Esophagus squamous epithelium (tissue), 5 donors: ENCODE measurements at places on chromosomes 12 and 14. TPM values are rescaled to one million over a fixed set of nuclear protein-coding genes. Genes with fewer than 3 reads are reported as not detected.

GRCh38 chr14:106547735-106548434, 1021.5 kb downstream of the TMEM121 start:
- no peak overlapping the region for H3K4me3 ChIP-seq
- no peaks in the 10 kb centered on the region for H3K4me1 ChIP-seq
- H3K27ac ChIP-seq, result no peak overlapping the region
- no peak for DNase-seq
- H3K27me3 ChIP-seq, result no peaks in the 10 kb centered on the region
- H3K36me3 ChIP-seq, result no peaks in the 10 kb centered on the region

GRCh38 chr14:50796390-50796789, 34.6 kb downstream of the NIN start:
- no peak overlapping the region for H3K4me3 ChIP-seq
- H3K27ac ChIP-seq, result no peak overlapping the region
- no peaks in the 10 kb centered on the region for H3K36me3 ChIP-seq
- no peak for DNase-seq
- no peaks in the 10 kb centered on the region for H3K4me1 ChIP-seq

- H3K4me1 ChIP-seq, result no peaks in the 10 kb centered on the region
- no peak for DNase-seq
- no peak overlapping the region for H3K4me3 ChIP-seq
Measured at GRCh38 chr12:58819985-58820384, 100.3 kb downstream of the LRIG3 start.

GRCh38 chr14:67576216-67576955, 23.7 kb downstream of the PIGH start:
- DNase-seq, result no peak
- peaks cover 34% of the 10 kb centered on the region for H3K36me3 ChIP-seq
- H3K4me1 ChIP-seq, result no peaks in the 10 kb centered on the region
- no peak overlapping the region for H3K27ac ChIP-seq
- H3K4me3 ChIP-seq, result no peak overlapping the region

- DNase-seq, result no peak
- H3K27me3 ChIP-seq, result no peaks in the 10 kb centered on the region
- no peak overlapping the region for H3K4me3 ChIP-seq
- H3K4me1 ChIP-seq, result no peaks in the 10 kb centered on the region
Measured at GRCh38 chr12:99281277-99281676, 366.3 kb upstream of the GARIN6 start.

DNA sequence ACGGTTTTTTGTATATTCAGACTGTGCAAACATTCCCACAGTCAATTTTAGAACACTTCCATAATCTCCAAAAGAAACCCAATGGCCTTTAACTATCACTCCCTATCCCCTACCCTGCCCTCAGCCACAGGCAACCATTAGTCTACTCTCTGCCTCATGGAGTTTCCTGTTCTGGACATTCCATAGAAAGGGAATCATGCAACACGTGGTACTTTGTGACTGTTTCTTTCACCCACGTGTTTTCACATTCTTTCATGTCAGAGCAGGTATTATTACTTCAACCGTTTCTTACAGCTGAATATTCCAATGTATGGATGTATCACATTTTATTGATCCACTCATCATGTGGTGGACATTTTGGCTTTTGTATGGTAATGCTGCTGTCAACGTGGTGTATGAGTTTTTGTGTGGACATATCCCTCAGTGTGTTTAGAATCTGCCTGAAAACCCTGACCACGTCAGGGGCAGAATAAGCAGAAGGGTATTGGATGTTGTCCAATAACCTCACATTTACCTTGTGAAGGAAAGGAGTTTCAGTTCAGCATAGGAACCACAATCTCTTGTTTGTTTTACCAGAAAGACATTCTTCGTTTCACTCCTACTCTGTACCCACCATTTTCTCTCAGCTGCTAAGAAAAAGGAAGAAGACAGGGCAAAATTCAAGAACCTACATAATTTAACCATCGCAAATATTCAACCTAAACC, 107.5 kb upstream of the DYRK2 start:
- H3K36me3 ChIP-seq, result no peaks in the 10 kb centered on the region
- no peak for DNase-seq
- no peak overlapping the region for H3K27ac ChIP-seq
- no peaks in the 10 kb centered on the region for H3K27me3 ChIP-seq
- no peak overlapping the region for H3K4me3 ChIP-seq
- no peaks in the 10 kb centered on the region for H3K4me1 ChIP-seq

GRCh38 chr12:113263431-113263963, 42.2 kb downstream of the TPCN1 start:
- peaks cover 10% of the 10 kb centered on the region for H3K4me1 ChIP-seq
- no peak overlapping the region for H3K27ac ChIP-seq
- H3K4me3 ChIP-seq, result no peak overlapping the region
- no peaks in the 10 kb centered on the region for H3K27me3 ChIP-seq
- H3K36me3 ChIP-seq, result peaks cover 5% of the 10 kb centered on the region
- DNase-seq, result no peak

DNA sequence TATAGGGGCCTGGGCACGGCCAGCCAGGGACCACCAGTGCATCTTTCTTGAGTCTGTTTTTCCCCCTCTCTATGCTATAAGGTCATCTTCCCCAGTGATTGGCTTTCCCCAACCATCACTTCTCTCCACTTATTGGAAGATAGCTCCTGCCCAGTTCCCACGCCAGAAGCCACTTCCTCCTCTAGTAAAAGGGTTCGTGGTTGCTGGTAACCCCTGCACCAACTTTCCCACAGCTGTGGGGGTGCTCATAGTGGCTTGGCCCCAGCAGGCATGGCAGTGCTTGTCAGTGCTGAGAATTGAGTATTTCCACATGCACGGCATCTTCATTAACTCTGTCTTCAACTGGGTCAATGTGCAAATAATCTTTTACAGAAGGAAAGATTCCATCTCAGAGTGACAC, 215.4 kb downstream of the FOXN3 start:
- no peak overlapping the region for H3K27ac ChIP-seq
- no peak overlapping the region for H3K4me3 ChIP-seq
- H3K27me3 ChIP-seq, result no peaks in the 10 kb centered on the region
- H3K4me1 ChIP-seq, result no peaks in the 10 kb centered on the region

- DNase-seq, result no peak
- H3K4me1 ChIP-seq, result peaks cover 10% of the 10 kb centered on the region
- H3K27me3 ChIP-seq, result no peaks in the 10 kb centered on the region
Measured at GRCh38 chr14:36973806-36974442, 198.5 kb downstream of the SLC25A21 start.

DNA sequence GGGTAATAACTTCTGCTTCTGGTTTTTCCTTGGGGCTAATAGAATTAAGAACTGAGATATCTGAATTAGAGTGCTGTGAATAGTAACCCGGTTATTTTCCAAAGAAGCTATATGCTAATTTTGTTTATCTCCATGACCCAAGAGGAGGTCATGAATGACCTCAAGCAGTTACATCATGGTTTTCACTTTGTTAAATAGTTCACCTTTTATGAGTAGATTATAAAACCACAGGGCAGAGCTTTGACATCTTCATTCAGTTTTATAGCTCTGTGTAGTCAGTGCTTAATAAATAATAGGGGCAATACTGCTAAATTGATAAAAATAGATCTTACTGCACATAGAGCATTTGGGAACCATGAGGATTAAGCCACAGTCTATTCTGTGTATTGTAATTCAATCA, 462.2 kb downstream of the LRIG3 start:
- no peak overlapping the region for H3K4me3 ChIP-seq
- H3K27ac ChIP-seq, result no peak overlapping the region
- H3K4me1 ChIP-seq, result no peaks in the 10 kb centered on the region
- H3K27me3 ChIP-seq, result no peaks in the 10 kb centered on the region
- no peak for DNase-seq
- no peaks in the 10 kb centered on the region for H3K36me3 ChIP-seq

DNA sequence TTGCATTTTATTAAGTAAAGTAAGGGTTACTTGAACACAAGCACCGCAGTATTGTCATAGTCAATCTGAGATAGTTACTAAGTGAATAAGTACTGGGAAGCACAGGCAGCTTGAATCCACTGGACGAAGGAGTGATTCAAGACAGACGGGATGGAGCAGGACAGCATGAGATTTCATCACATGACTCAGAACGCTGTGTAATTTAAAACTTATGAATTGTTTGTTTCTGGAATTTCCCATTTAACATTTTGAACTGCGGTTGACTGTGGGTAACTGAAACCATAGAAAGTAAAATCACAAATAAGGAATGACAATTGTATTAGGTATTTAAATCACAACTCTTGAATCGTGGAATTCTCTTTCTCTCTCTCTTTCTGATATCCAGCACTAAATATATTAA, 1630.4 kb upstream of the SEL1L start:
- no peak overlapping the region for H3K4me3 ChIP-seq
- no peaks in the 10 kb centered on the region for H3K36me3 ChIP-seq
- no peak for DNase-seq
- no peaks in the 10 kb centered on the region for H3K4me1 ChIP-seq

GRCh38 chr12:120766566-120766965, 40.9 kb downstream of the ACADS start:
- no peak for DNase-seq
- no peaks in the 10 kb centered on the region for H3K4me1 ChIP-seq
- no peak overlapping the region for H3K4me3 ChIP-seq
- H3K27me3 ChIP-seq, result no peaks in the 10 kb centered on the region

DNA sequence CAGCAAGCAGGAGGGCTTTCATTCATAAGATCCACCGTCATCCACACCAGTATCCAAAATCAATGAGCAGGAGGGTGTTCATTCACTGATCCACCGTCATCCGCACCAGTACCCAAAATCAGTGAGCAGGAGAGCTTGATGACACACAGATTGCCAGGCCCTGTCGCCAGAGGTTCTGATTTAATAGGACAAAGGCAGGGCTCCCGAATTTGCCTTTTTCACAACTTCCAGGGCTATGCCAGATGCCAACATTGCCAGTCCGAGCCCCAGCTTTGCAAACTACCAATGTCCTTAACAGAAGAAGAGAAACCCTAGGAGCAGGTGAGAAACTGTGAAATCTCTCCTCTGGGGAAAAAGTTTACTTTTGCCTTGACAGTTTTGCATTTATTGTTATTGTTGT, 115.0 kb downstream of the SLC15A4 start:
- H3K36me3 ChIP-seq, result no peaks in the 10 kb centered on the region
- H3K27ac ChIP-seq, result no peak overlapping the region
- no peaks in the 10 kb centered on the region for H3K4me1 ChIP-seq
- H3K27me3 ChIP-seq, result no peaks in the 10 kb centered on the region
- no peak overlapping the region for H3K4me3 ChIP-seq
- no peak for DNase-seq

DNA sequence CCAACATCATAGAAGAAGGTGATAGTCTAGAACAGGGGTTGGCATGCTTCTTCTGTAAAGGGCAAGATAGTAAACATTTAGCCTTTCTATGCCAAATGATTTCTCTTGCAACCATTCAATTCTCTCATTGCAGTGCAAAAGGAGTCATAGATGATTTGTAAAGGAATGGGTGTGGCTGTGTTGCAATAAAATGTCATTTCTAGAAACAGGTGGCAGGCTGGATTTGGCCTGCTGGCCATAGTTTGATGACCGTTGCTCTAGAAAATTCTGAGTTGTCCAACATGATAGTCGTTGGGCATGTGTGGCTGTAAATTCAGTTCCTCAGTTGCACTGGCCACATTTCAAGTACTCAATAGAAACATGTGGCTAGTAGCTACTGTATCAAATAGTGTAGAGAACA, 21.7 kb downstream of the SMCO2 start:
- no peak for DNase-seq
- H3K4me3 ChIP-seq, result no peak overlapping the region
- no peak overlapping the region for H3K27ac ChIP-seq
- no peaks in the 10 kb centered on the region for H3K27me3 ChIP-seq

GRCh38 chr14:30143627-30144026, 216.0 kb upstream of the PRKD1 start:
- DNase-seq, result no peak
- no peak overlapping the region for H3K4me3 ChIP-seq
- no peak overlapping the region for H3K27ac ChIP-seq
- no peaks in the 10 kb centered on the region for H3K27me3 ChIP-seq
- H3K4me1 ChIP-seq, result no peaks in the 10 kb centered on the region
- no peaks in the 10 kb centered on the region for H3K36me3 ChIP-seq

DNA sequence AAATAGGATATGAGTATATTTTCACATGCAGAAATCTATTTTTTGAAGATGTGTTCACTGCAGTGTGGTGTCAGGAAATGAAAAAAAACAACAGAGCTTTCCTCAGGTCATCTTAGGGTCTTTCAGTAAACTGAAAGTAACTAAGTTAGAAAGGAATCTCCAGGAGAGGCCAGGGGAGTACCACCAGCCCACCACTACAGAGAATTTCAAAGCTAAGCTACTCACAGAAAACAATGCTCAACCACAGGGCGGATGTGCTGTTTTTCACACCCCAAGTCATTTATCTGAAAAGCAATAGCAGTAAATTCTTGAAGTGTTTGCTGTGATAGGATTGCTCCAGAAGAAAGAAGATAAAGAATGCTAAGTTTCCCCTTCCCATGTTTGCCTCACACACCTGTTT, 79.0 kb downstream of the IFNG start:
- no peaks in the 10 kb centered on the region for H3K4me1 ChIP-seq
- H3K36me3 ChIP-seq, result no peaks in the 10 kb centered on the region
- no peaks in the 10 kb centered on the region for H3K27me3 ChIP-seq

DNA sequence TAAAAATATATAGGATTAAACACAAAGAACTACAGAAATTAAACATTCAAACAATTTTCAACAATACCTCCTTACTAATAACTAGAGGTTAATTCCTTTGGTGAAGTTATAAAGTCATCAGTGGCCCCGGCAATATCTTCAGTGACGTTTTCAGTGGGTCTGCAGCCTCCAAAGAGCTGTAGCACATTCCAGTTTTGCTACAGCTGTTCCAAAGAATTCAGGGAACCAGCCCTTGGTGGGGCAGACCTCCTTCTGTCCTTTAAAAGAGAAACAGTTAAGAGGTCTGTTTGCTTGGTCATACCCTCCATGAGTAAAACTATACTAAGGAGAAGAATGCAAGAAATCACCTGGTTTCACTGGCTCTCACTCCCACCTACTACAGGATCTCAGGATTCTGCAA, 99.2 kb upstream of the ZDHHC17 start:
- no peaks in the 10 kb centered on the region for H3K27me3 ChIP-seq
- H3K4me3 ChIP-seq, result no peak overlapping the region
- H3K36me3 ChIP-seq, result no peaks in the 10 kb centered on the region

DNA sequence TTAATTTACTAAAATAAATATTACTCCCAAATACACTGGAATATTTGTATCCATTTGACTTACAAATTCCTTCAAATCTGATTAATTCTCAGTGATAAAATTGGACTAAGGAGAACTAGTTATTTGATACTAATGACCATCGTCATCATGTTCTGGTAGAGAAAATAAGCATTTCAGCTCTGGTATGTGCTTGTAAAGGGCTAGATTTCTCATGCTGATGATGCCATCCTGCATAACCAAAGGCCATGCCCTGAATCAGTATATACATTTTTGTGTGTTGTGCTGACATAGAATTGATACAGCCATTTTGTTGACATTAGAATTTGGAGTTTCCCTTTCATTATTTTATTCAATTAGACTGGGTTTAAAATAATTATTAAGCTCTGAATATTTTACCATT, 148.9 kb downstream of the PCNX1 start:
- no peak overlapping the region for H3K27ac ChIP-seq
- H3K36me3 ChIP-seq, result peaks cover 4% of the 10 kb centered on the region
- no peaks in the 10 kb centered on the region for H3K4me1 ChIP-seq

- H3K4me3 ChIP-seq, result no peak overlapping the region
- no peak overlapping the region for H3K27ac ChIP-seq
- peaks cover 43% of the 10 kb centered on the region for H3K4me1 ChIP-seq
- H3K27me3 ChIP-seq, result peaks cover 5% of the 10 kb centered on the region
- DNase-seq, result no peak
- no peaks in the 10 kb centered on the region for H3K36me3 ChIP-seq
Measured at GRCh38 chr12:52003016-52003550, 3.7 kb upstream of the TAMALIN start.

GRCh38 chr14:76326918-76327689, 48.8 kb upstream of the ESRRB start:
- peaks cover 49% of the 10 kb centered on the region for H3K27me3 ChIP-seq
- DNase-seq, result no peak
- H3K27ac ChIP-seq, result no peak overlapping the region

Gene P2RX2
- total RNA-seq, result not detected

Gene ACOT4
- 2.0 TPM for total RNA-seq

Gene PSMB5
- total RNA-seq, result 163 TPM

Gene CD63
- total RNA-seq, result 144 TPM

Gene RNASE3
- total RNA-seq, result not detected

Gene NTN4
- 5.4 TPM for total RNA-seq
